Progenitor cell of endocrine pancreas (in vitro differentiated cells): ENCODE measurements at places on chromosomes 3 and 15.
A peak's percentile ranks its signal among the peaks of the same experiment; 100 is the strongest.

- peaks cover 12% of the 10 kb centered on the region for H3K4me1 ChIP-seq
- H3K27me3 ChIP-seq = no peaks in the 10 kb centered on the region
- H3K36me3 ChIP-seq = peaks cover 2% of the 10 kb centered on the region
- DNase-seq = no peak
- H3K4me3 ChIP-seq = no peak overlapping the region
Measured at GRCh38 chr3:60514866-60515265, 736.4 kb downstream of the FHIT start.

GRCh38 chr3:166759736-166760513, 620.2 kb downstream of the ZBBX start:
- H3K27me3 ChIP-seq = no peaks in the 10 kb centered on the region
- H3K27ac ChIP-seq = no peak overlapping the region
- H3K4me1 ChIP-seq = no peaks in the 10 kb centered on the region
- no peak for DNase-seq

DNA sequence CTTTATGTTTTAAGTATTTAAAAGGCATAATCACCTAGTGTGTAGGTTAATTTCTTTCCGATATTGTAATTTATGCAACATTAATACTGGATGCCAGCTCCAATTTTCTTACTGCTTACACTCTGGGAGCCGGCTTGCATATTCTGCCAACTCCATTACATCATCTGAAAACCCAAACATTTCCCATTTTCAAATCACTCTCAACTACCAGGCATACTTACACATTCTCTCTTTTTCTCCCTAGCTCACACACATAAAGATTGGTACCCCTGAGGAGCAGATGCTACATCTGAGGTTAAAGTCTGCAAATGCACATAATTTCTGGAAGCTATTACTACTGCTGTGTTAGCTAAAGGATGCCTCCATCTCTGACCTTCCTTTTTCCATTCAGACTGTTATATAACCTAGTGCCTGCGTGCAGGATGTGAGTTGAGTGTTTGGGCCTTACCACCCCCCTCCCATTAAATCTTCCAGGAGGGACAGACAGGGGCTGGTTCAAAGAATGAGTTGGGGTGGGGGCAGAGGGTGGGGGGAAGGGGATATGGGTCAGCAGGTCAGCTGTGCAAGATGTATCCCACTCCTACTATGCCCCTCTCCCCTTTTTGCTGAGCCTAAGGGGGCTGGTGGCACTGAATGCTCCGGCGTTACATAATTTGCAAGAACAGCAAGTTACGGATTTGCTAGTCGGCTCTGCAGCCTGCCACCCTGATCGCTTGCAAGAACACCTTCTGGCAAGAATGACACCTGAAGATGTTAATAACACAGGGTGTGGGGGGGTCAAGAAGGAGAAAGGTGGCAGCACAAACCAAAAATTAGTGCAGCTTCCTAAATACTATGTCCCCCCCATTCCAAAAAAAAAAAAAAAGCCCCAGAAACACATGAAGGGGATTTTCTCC, 2.5 kb downstream of the RORA start:
- H3K36me3 ChIP-seq = no peaks in the 10 kb centered on the region
- H3K4me3 ChIP-seq = peak overlapping the region; percentile 82

DNA sequence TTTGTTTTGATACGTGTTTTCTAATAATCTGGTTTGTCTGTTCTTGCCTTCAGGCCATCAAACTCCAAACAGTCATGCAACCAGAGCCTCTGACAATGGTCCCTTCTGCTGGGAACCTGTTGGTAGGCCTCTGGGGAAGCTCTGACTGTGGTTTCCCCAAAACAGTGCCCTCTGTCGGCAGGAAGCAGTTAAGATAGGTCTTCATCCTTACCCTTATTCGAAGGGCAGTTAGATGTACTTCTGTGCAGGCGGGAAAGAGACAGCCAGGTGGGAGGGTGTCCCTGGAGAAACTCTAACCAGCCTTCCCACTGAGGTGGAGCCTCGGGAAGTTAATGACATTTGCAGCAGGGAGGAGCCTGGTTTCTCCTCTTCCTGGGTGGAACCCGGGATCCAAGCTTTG, 81.6 kb upstream of the CHMP2B start:
- no peaks in the 10 kb centered on the region for H3K27me3 ChIP-seq
- H3K4me3 ChIP-seq = no peak overlapping the region
- H3K4me1 ChIP-seq = peaks cover 17% of the 10 kb centered on the region
- peaks cover 7% of the 10 kb centered on the region for H3K36me3 ChIP-seq
- H3K27ac ChIP-seq = no peak overlapping the region
- no peak for DNase-seq
